ENCODE measurements at places on chromosomes 5 and 9. TPM values are rescaled to one million over a fixed set of nuclear protein-coding genes. Genes with fewer than 3 reads are reported as not detected.

GRCh38 chr9:84807870-84808390, 138.4 kb downstream of the NTRK2 start:
- DNase-seq, result no peak

GRCh38 chr5:14881826-14882225, 10.2 kb upstream of the ANKH start:
- DNase-seq, result no peak

DNA sequence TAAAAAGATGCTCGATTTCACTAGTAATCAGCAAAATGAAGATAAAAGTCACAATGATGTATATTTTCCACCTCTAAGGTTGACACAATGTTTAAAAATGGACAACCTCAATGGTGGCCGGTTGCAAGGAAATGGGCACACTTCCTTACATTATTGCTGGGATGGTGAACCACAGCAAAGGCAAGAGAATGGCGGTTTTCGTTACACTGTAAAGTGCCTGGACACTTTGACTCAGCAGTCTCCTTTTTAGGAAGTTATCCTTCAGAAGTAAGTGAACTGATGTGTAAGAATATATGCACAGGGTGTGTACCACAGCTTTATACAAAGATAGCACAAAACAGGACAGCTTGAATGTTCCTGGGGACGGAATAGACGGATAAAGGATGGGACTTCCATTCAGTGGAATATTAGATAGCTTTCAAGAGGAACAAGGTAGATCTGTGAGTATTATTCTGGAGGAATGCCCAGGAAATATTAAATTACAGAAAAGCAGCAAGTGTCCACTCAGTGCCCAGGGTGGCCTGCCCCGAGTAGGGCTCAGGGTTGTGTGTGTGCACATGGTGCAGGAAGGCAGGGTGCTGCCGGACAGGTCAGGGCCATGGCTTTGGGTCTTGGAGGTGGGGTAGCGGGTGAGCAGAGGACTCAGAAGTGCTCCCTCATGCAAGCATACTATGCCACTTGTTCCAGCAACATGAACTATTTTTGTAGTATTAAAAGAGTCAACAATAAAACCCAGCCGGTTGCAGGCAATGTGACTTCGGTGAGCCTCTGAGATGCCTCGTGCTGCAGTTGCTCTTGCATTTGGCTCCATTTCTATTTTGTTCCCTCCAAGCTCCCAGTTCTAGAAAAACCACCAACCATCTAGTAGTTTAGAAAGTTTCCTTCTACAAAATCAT, 24.5 kb downstream of the GADD45G start:
- DNase-seq, result no peak

- DNase-seq, result no peak
These were observed 31.5 kb downstream of the OTULIN start for GRCh38 chr5:14696057-14696456.

The NTRK2 gene
- 0.16 TPM for total RNA-seq

The PLPP6 gene
- 1.8 TPM for total RNA-seq

The PCA3 gene
- not detected for total RNA-seq
